Choroid plexus epithelial cell (primary cell): ENCODE measurements at places on chromosomes 5 and 9.

GRCh38 chr5:91397791-91398190, 14.7 kb upstream of the ARRDC3 start:
- DNase-seq = no peak

DNA sequence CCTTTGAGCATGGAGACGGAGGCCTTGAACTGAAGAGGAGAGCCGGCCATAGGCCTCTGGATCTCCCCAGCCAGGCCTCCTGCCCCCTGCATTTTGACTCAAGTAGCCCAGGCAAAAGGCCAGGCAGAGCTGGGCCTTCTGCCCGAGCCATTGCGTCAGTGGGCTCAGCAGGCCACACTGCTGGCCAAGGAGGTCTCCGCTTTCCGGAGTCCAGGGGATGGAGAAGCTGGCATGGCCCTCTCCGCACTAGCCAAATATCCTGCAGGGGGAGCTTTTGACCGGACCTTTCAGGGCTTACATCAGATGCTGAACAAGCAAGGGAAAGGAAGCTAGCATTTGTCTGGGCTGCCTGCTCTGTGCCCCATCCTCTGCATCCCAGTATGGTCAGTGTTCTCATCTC, 386.8 kb downstream of the TRIM36 start:
- no peak for DNase-seq

GRCh38 chr9:114430457-114430856, 42.7 kb upstream of the AKNA start:
- DNase-seq = no peak

DNA sequence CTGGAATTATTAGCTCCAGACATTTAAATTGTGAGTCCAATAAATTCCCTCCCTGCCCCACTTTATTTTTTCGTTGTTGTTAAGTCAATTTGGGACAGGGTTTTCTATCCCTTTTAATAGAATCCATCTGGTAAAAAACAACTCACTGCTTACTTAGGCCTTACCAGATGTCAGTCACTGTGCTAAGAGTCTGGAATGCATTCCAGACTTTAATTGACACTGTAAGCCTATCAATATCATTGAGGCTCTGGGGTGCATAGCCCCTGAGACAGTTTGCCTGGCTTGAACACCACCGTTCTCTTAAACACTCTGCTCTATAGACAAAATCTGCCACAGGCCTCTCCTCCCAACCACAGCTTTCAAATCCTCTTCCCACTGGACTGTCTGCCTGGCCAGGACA, 175.9 kb downstream of the NSG2 start:
- DNase-seq = no peak

DNA sequence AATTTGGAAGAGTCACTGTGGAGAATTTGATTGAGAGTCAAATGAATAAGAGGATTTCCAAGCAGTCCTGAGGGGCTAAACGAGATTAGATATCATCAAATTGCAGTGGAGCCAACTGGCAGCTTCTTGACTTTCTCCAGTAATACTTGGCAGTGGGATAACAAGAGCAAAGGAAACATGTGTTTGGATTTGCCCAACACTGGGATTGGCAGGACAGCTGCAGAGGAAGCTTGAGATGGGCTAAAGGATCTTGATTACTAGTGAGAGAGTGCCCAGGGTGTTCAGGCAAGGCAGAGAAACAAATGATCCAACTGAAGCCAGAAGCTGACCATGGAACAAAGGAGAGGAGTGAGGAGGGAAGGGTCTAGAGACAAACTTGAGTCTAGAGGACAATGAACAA, 356.0 kb upstream of the ISL1 start:
- DNase-seq = no peak

- DNase-seq = no peak
Observed at GRCh38 chr5:17891881-17892280, 257.6 kb downstream of the TAF11L14 start.

GRCh38 chr5:142399891-142400290, 75.1 kb upstream of the SPRY4 start:
- no peak for DNase-seq

- DNase-seq = no peak
Observed at GRCh38 chr5:17470064-17470463, 28.0 kb upstream of the TAF11L2 start.

- no peak for DNase-seq
Observed at GRCh38 chr5:82150559-82150958, 127.6 kb downstream of the RPS23 start.

DNA sequence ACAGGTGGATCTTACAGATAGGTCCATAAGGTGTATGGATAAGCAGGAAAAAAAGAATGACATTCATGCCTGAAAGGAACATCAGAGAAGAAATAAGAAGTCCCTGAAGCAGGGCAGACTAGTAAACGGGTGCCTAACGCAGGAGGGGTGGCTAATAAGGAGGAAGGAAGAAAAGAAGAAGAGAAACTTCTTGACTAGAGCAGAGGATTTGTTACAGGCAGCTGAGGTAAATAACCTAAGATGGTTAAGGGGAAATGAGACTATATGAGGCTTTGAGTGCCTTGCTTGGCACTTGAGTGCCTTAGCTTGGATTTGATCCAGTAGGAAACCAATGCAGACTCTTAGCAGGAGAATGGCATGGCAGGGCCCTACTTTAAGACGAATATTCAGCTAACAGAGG, 313.5 kb upstream of the PDE4D start:
- no peak for DNase-seq

GRCh38 chr5:94811331-94811730, 192.9 kb downstream of the SLF1 start:
- no peak for DNase-seq

DNA sequence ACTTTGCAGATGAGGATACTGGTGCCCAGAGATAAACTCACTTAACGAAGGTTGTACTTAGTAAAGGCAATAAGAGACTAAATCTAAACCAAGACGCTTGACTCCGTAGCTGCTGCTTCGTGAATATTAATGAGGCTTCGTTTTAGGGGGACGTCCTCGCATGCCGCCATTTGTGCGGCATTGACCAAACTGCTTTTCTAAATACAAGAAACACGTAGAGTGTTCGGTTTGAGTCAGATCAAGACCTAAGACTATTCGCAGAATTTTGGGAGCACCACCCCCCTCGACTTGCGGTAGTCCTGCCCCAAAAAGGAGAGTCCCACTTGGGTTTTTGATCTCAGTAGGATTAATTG, 1.1 kb downstream of the NPM1 start:
- no peak for DNase-seq

DNA sequence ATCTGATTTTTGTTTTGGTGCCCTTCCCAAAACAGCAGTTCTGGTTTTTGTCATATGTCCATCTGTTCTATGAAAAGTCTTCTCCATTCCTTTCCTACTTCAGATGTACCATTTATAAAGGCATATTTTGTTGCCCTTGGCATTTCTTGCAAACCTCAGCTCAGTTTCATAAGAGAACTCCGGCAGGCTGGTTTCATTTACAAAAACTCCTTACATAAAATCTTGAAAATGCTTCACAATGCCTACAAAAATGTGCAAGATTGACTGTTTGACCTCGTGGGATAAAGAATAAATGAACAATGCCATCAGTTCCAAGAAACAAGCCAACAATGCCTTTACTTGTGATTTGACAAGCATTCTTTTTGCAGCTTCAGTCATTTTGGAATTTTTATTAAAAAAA, 39.1 kb upstream of the CTNNAL1 start:
- peak; percentile 71 for DNase-seq

- DNase-seq = no peak
Observed at GRCh38 chr9:131717719-131718460, 22.0 kb downstream of the RAPGEF1 start.

DNA sequence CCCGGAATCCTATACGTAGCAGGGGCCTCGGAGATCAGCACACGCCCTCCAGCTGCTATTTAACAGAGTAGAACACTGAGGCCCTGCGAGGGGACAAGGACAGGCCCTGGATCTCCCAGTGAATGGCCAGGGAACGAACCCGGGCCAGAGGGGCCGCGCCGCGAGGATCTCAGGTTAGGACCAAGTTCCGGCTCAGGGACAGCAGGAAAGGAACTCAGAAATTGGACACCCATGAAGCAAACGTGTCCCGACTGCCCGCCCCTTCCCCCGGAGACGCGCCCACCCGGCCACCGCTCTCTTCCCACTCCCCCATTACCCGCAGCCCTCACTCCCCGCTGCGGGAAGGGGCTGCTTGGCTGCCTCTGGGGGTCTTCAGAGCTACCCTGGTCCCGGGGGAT, 1.0 kb upstream of the FOXE1 start:
- DNase-seq = no peak

DNA sequence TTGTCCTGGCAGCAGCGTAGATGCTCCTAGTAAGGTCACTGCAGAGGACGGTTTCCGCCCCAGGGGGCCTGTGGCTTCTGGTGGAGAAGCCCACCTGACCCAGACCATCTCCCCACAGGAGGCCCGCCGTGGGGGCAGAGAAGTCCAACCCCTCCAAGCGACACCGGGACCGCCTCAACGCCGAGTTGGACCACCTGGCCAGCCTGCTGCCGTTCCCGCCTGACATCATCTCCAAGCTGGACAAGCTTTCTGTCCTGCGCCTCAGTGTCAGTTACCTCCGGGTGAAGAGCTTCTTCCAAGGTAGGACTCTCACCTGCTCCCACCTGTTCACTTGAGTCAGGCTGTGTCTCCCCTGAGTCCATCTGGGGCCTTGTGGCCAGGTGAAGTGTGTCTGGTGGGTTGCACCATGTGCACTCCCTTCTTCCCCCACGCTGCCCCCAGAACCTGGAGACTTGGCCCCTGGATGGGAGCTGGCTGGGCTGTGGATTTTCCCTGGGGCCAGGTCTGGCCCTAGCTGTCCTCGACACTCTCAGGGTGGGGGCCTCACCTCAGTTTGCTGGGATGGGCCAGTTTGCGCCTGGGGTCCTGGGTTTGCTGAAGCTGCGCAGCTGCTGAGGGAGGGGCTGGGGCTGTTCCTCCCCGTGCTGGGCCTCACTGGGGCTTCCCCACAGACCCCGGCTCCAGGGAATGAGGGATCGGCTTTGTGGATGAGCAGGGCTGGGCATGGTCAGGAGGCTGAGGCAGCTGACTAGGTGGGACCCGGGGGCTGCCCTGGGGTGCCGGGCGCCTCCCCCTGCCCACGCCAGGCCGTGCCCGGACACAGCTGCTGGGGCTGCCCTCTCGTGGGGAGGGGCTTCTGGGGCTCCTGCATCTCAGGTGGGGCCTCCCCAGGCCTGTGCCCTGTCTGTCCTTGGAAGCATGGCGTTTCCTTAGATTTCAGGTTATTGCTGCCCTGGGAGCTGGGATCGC, 32.4 kb downstream of the AHRR start:
- DNase-seq = no peak

GRCh38 chr5:1385395-1386273, 40.7 kb upstream of the CLPTM1L start:
- DNase-seq = peak; percentile 31

- no peak for DNase-seq
Observed at GRCh38 chr5:10599113-10599512, 35.2 kb downstream of the ANKRD33B start.

- peak; percentile 28 for DNase-seq
Observed at GRCh38 chr5:1522601-1523479, 920 bp downstream of the LPCAT1 start.

DNA sequence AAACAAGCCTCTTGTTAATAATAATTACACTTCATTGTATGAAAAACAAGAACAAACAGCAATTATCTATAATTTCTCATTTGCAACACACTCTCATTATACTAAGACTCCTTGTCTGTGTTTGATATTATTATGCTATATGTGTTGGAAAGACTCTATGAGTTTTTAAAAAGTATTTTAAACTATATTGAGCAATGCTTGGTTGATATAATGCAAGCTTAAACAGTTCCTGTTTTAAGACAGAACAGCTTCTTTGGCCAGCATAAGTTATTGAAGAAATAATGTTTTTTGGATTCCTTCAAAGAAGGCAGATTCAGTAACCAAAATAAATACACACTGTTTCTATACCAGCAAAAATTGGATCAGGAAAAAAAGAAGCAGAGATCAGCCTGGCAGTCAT, 871.4 kb downstream of the MAT2B start:
- DNase-seq = no peak

- DNase-seq = peak; percentile 92
Observed at GRCh38 chr5:78699552-78700153, 51.1 kb upstream of the LHFPL2 start.

DNA sequence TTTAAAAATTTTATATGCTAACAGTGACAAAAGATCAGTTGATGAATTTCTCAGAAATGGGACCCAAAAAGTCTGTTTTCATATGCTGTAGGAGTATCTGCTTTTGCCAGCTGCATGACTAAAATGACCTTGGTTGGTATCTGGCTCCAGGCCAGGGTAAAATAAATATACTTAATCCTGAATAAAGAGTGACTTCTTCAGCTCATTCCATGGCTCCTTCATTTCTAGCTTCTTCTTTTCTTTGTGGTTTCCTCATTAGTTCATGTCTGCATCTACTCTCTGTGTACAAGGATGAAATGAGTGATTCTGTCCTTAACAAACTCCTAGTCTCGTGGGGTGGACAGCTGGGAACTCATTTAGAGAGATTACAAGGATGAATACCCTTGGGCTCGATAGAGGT, 36.0 kb downstream of the RCL1 start:
- peak; percentile 49 for DNase-seq

GRCh38 chr9:137892424-137893191, 15.0 kb downstream of the CACNA1B start:
- DNase-seq = no peak

DNA sequence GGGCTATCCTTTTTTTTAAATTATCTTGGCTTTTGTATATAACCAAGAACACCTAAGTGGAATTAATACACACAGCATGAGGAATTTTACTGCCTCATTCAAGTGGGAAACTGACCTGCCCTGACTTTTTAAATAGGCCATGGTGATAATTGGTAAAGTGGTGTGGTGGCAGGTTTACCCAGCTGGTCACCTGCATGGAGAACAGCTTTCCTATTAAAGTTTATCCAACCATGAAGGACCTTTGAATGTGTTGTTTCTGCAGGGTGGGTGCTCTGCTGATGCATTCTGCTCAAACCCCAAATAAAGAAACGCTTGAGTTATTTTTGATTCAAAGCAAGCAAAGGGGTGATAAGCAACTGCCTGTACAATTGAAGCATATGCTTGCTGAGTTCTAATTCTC, 261.0 kb upstream of the GRIN3A start:
- DNase-seq = no peak

DNA sequence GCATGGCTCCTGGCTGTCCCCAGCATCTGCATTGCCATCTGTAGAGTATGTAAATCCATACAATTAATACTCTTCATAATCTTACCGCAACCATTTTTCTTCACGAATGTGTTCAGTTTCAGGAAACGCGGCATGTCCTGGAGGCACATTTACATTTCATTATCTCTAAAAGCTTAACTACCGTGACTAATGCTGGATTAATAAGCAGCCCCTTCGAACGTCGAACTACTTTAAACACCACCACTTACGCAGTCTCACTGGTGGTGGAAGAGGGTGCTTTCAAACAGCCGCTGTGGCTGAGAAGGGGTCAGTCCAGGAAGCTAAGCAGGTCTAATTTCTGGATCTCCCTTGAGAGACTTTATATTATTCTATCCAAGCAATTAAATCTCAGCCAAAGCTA, 85.6 kb downstream of the C5orf15 start:
- no peak for DNase-seq

GRCh38 chr9:6153425-6153824, 62.2 kb upstream of the IL33 start:
- peak; percentile 16 for DNase-seq

GRCh38 chr5:1760656-1761452, 38.8 kb downstream of the MRPL36 start:
- DNase-seq = no peak
